NCI-H774 (cell line): ENCODE measurements at places on chromosomes 5 and 9.

DNA sequence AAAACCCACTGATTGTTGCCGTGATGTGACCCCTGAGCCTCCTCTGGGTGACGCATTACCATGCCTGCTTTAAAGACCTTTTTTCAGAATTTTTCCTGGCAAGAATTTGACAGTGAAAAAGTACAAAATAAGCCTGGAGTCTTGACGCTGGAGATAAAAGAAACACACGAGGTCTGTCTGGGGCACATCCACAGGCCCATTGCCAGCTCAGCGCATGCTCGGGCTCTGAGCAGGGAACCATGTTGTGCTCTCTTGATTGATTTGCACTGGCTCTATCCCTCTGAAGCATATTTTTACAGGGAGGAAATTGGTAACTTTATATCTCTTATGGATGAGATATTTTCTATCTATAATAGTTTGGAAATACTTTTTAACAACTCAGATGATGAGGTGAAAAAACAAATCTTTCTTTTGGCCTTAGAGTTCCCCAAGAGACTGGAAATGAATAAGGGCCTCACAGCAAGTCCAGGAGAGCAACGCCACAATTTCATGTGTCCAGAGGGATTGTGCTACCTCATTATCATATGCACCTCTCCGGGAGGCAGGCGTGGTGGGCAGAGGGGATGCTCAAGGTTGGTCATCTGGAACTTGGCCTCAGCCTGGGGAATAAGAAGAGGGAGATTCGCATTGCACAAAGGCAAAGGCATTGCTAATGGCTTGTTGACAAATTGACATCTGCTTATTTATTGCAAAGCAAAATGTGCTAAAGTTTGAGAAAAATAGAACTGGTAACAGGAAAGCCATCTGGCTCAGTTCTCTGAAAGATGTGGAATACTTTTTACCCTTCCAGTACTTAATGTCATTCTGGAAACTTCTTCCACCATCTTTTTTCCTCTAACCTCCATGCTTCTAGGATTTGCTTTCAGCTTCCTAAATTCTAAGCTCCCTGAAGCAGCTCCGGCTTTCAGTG, 183.8 kb downstream of the PJA2 start:
- no peak for DNase-seq

- DNase-seq = peak; percentile 36
These were observed 86.9 kb downstream of the NUDT12 start for GRCh38 chr5:103475629-103476240.

GRCh38 chr9:134648701-134649530, 7.3 kb downstream of the COL5A1 start:
- no peak for DNase-seq

GRCh38 chr5:56003179-56003578, 8.4 kb upstream of the IL6ST start:
- DNase-seq = no peak

DNA sequence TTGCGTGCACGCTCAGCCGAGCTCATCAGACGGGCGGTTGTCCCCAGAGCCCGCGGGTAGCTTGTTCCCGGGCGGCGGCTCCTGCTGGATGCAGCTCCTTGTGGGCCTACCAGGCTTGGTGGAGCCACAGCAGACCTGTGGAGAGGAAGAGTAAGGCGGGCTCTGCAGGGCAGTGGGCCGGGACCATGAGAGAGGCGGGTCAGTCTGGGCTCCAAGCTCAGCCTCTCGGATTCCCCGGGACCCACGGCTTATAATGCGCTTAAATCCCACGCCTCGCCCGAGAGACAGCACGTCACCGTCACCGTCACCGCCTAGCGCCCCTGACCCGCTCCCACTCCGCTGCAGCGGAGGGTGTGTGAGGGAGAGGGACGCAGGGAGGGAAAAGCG, 1.9 kb upstream of the ANKRD18A start:
- DNase-seq = peak; percentile 49

GRCh38 chr5:2653991-2654390, 97.5 kb downstream of the IRX2 start:
- no peak for DNase-seq

DNA sequence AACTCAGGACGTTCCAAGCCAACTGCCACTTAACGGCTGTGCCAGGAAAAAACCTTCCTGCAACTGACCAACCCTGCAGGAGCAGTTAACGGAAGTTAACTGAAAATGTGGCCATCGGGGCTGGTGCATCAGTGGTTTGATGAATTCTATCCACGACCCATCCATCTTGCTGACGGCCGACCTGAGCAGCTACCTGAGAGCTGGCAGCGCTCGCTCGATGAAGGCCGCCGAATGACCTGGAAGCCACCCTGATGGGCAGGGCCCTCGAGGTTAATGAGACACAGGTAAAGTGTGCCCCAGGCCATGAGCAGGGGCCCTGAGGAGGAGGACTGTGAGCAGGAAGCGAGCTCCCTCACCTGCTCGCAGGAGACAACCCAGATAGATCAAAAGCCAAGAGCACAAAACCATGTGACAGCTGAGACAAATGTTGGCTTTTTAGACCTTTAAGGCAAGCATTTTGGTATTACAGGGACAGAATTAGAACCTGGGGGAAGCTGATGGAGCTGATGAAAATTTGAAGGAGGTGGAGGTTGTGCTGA, 35.3 kb upstream of the FLT4 start:
- no peak for DNase-seq

DNA sequence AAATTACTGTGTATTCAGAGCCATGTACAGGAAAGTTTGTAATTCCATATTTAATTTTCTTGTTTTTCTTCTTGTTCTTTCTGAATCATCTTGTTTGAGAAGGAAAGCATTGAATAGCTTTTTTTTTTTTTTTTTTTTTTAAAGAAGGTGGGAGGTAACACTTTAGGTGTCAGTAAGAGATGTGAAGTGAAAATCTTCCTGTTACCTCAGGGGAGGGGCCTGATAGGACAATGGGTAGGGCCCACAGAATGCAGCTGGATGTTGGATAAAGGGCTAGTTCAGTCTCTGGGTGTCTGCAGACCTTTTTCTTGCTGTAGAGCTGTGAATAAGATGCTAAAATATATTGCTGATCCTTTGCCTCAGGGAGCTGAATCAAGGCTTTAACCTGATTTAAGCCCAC, 317.4 kb downstream of the MAN2A1 start:
- DNase-seq = no peak

DNA sequence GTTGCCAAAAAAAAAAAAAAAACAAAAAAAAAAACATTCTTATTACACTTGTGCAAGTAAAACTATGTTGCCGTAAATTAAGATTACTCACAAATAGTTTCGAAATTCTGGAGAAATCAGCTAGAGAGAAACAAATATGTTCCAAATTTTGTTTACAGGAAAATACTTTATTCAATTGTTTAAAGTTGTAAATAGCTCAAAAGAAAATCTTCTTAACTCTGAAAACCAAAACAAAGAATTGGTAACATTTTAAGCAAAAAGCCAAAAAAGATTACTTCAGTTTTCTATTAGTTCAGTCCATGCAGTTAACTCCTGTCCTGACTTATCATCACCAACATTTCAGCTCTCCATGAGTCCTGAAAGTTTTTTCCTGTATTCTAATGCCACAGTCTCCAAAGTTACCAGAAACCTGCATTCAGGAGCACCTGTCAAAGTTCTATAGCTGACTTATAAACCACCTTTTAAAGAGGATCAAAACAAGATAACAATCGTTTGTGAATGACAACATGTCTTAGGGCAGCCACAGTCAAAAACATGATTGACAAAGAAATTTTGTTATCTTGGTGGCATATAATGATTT, 194.1 kb downstream of the RANBP17 start:
- no peak for DNase-seq

DNA sequence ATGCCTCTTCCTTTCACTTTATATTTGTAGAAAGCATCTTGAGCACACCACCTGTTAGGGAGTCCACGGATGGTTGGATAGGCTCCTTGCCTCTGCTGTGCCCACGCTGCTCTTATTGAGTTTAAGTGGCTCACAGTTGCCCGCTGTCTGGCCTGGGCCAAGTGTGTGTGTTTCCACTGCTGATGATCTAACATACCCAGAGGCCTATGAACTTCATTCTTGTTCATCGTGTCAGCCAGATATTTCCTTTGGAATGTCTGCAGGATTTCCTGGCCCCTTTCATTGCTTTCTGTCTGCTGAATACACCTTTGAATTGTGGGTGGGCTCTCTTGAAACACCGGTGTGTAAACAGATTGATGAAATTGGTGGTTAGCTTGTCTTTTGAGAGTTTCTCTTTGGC, 46.6 kb downstream of the MVB12B start:
- DNase-seq = no peak

GRCh38 chr5:14628346-14628745, 36.2 kb upstream of the OTULIN start:
- no peak for DNase-seq

- DNase-seq = no peak
These were observed 262.0 kb upstream of the FBXL7 start for GRCh38 chr5:15238006-15238405.

DNA sequence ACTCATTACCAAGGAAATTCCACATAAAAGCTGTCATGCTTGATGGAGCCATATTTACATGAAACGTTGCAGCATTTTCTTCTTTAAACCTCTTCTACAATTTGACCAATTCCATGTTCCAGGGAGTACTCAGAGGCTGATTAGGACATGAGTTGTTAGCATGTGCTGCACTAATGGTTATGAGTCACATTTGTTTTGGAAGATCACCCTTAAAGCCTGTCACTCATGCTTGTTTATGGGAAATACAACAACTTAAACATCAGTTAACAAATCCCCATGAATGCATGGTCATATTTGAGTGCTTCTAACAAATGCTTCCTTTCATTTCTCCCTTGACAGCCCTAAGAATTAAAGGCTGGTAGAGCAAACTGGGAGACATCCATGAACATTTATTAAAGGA, 156.1 kb downstream of the GHR start:
- no peak for DNase-seq

GRCh38 chr5:123436201-123436600, 13.0 kb upstream of the CEP120 start:
- DNase-seq = no peak

- no peak for DNase-seq
These were observed 4.7 kb upstream of the PPP1R26 start for GRCh38 chr9:135474915-135475314.

DNA sequence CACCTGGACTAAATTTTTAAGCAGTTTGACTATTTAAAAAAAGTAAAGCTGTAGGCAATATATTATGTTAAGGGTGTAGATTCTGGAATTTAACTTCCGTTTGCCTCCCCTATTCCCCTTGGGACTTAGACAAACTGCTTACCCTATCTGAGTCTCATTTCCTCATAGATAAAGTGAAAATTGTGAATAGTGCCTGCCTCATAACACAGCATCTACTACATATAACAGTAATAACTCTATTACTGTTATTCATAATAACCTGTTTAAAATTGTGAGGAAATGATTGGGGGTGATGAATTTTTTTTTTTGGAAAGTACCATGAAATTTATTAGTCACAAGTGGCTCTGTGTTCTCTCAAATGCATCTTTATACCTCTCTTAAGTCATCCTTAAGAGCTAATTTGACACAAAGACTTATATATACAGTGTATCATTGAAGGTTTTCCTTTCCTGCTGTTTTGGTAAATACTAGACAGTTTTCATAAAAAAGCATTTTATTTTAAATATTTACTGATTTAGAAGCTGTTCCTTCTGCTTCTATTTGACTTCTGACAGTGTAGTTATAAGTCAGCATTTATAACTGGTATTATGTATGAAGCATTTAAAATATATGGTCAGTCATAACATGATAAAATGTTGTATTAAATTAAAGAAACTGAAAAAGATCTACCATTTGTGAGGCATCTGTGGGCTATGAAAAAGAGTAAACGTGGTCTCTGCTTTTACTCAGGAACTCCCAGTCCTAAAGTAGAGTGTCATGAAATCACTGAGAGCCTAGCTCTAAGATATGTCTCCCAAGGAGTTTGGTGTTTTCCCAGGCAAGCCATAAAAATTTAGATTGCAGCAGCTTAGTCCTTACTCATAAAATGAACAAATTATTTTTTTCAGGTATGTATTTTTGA, 46.4 kb downstream of the MCCC2 start:
- no peak for DNase-seq

GRCh38 chr5:179407191-179408175, 62.2 kb upstream of the ADAMTS2 start:
- no peak for DNase-seq

- no peak for DNase-seq
These were observed 160.6 kb downstream of the TAF11L14 start for GRCh38 chr5:17794815-17795214.

DNA sequence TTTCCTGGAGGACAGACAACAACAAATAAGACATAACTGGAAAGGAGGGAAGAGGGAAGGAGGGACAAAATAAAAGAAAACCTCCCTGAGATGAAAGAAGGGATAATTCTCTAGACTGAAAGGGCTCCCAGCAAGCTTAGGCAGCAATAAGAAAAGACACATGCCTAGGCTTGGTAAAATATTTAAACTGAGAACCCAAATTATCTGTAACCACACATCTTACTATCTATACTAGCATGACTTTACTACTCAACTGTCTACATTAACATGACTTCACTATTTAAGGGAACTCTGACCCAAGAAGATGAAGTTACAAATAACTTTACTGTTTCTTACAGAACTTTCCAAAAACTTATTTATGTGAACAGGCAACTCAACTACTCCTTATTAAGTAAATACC, 95.9 kb downstream of the EPB41L4A start:
- no peak for DNase-seq

DNA sequence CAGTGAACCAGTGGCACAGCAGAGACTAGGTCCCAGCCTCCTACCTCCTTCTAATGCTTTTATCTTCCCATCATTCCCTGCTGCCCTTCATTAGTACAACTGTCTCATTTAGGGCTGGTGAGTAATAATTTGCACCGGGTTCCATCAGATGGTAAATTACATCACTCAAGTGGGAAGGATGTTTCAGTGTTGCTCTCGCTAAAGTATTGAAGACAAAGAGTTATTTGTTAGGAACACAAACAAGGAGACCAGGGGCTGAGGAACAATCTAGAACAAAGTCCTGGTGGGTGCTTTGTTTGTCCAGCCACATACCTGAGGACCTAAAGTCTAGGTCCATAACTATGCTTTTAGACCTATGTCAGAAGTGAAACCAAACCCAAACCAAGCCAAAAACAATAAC, 52.4 kb downstream of the SEC61B start:
- DNase-seq = no peak
